T-helper 9 cell (primary cell): ENCODE measurements at places on chromosomes 6 and 20.

DNA sequence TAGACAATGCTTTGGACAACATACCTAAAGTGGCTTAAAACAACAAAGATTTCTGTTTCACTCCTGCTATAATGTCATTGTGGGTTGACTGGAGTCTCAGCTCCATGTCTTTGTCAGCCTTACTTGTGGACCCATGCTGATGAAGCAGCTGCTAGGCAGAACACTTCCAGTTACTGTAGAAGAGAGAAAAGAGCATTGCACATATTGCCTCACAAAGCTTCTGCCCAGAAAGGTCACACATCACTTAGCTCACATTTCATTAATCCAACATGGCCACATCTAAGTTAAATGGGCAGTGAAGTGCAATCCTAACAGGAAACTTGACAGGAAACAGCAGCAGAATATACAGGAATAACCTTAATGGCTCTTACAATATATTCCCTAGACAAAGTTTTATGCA is 480.5 kb upstream of the HTR1E start:
- DNase-seq, result no peak

GRCh38 chr6:30781743-30782424 is 37.5 kb upstream of the IER3 start:
- no peak for DNase-seq

DNA sequence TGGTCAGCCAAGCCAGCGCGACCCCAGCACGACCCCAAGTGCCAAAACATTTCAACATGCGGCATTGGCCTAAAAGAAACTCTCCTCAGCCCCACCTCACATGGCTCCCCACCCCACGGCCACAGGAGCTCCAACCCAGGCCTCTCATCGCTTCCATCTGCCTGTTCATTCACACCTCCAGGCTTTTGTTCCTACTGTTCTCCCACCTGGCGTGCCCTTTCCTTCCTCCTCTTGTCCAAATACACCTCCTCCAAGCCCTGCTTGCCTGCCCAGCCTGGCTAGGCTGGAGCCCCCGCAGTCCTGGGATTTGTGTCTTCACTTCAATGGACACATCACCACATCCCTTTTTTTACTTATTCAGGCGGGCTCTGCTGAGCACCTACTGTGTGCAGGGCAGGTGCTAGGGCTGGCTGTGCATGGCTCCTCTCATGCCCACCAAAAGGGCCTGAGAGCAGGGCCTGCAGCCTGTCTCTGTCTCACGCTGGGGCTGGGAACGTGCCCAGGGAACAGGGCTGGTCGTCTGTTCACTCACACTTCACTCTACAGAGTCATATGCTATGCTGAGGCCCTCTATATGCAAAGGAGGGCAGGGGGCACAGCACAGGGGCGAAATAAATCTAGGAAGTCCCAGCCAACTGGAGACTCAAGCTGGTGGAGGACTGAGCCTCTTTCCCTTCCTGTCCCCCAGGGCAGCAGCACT is 61.1 kb downstream of the GRM4 start:
- DNase-seq, result no peak

DNA sequence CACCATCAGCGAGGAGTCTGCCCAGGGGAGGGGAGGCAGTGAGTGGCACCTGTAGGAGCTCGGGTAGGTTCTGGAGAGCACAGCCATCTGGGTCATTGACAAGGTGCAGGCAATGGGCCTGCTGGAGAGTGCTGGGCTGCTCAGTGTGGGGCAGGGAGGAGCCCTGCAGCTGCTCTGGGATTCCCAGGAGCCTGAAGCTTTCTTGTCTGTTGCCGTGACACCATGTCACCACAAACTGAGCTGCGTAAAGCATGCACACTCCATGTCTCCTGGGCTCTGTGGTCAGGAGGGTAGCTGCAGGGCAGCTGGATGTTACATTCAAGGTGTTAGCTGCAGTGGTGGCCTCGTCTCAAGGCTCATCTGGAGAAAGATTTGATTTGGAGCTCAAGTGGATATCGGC is 4.5 kb upstream of the SLC22A1 start:
- no peak for DNase-seq

DNA sequence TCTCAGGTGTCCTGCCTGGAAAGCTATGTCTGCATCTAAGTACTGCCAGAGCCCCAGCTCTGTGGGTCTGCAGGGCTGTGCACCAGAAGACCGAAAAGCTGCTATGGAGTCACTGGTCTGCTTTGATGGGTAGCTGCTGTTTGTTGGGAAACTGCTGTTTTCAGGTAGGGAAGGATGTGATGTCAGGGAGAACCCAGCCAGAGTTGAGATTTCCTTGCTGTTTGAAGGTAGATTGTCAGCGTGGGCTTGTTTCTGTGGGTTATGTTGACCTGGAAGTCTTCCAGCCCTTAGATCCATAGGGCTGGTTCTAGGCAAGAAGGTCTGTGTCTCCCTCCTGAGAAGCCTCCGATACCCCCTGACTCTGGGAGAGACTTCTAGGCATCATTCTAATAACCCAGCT is 12.2 kb upstream of the SHLD1 start:
- DNase-seq, result no peak

GRCh38 chr6:15247500-15248450 is 1.9 kb downstream of the JARID2 start:
- peak; percentile 61 for DNase-seq

- DNase-seq, result peak; percentile 53
These were observed 32.8 kb downstream of the GFOD1 start for GRCh38 chr6:13454286-13455221.

DNA sequence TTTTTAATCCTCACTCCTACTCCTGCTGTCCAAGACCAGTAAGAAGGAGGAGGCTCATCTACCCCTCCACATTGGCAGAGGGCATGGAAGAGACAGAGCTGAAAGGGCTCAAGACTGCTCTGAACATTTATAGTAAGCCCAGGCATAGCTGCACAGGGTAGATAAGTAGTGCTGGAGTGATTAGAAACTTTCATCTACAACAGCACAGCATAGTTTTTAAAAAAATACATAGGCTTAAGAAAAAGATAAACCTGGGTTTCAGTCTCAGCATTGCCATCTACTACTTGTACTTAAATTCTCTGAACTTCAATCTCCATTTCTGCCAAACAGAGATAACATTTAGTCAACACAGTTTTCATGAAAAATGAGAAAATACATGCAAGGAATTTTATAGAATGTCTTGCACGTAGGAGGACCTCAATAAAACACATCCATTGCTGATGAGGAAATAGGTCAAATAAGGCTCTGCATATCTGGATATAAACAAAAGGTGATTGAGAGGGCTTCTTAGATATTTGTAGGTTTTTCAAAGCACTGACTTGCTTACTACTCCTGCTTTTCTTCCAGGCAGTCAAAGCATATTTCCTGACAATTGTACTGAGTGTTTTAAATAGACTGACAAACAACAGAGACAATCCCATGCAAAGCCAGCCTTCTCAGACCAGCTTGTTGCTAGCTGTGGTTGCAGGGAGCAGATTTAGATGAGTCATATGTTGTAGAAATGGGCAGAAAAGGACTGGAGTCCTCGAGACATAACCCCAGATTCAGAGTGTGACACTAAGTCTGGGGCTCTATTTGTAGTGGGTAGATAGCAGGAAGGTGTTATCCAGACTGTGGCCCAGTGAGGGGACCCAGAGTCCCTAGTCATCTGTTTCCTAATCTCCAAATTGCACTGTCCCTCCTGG is 107.4 kb upstream of the TAB2 start:
- no peak for DNase-seq

DNA sequence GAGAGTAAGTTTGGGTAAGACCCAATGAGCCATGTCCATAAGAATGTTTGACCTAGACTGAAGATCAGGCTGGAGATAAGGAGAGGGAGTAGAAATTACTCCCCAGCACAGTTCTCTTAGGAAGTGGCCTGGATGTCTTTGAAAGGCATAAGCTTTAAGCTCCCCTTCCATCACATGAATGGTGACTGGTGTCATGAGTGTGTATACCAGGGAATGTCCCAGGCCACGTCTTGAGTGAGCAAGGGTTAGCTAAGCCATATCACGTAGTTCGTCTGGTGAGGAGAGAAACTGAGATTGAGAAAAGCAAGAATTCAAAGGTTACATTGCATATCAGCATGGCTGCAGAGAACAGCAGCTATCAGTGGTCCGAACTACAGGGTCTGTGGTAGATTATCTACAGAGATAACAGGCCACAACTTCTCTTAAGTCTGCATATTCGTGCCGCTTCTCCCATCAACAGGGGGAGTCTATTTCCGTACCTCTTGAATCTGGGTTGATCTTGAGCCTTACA is 60.1 kb upstream of the BMP2 start:
- no peak for DNase-seq

DNA sequence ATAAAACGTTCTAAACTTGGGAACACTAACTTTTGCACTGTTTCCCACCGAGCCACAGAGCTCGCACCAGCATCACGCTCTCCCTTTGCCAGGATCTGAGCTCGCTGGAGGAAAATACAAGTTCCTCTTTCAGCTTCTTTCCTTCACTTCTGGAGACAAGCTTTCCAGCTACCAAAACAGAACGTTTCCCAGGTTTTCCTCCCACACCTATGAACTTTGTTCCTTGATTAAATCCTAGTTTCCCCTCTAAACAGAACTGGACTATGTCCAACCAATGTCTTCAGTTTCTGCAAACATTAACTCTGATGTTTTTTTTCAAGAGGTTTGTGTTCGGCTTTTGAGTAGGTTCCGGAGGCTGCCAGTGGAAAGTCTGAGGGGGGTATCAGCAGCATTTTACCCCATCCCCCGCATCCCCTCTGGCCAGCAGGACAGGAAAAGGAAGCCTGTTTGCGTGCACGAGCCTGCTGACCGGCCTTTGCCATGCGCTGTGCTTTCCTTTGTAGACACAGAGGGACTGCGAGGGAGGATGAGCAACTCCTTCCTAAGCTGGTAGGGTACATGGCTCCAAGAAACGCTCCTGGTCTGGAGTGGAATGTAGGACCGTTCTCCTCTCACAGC is 135.5 kb downstream of the LY86 start:
- no peak for DNase-seq

DNA sequence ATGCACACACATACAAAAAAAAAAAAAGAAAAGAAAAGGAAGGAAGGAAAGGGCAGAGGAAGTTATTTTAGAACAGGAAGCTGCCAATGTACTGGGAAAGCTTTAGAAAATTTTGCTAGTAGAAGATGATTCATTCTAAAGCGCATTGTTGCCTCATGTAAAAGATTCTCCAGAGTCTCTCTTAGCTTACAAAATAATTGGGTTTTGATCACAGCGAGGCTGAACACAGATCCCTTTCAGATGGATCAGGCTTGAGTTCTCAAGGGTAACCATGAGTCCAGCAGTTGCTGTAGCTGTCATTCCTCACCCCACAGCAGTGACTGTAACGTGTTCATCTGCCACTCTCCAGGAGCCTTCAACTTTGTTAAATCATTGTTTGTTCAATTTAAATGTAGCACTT is 81.9 kb downstream of the PHACTR2 start:
- DNase-seq, result no peak

GRCh38 chr6:13544454-13545186 is 29.8 kb upstream of the SIRT5 start:
- DNase-seq, result no peak

DNA sequence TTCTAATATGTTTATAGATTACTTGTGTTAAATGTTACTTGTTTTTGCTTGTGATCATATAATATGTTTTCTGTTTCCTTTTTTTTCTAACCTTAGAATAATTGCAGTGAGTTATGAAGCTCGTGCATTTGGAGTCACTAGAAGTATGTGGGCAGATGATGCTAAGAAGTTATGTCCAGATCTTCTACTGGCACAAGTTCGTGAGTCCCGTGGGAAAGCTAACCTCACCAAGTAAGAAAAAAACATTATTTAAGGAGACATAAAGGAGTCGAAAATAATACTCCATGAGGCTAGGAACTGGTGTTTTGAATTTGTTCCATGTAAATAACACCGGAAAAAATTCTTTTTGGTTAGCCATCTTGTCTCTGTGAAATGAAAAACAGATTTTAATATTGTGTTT is 6.9 kb downstream of the POLH start:
- no peak for DNase-seq

DNA sequence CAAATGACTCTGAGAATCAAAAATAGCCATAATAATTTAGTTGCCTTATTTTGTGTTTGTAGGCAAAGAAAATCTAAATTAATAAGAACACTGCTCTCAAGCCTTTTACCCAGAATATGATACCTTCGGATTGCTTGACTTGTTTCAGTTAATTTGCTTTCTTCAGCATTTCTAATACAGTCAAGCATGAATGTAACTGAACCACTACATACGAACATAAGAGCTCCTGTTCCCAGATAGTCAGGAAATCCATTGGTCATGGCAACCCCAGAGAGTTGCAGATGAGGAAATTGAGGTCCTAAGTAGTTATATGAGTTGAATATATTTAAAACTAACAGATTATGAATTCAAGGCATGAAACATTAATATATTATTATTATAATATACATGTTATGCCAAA is 2.9 kb downstream of the FRK start:
- DNase-seq, result no peak

DNA sequence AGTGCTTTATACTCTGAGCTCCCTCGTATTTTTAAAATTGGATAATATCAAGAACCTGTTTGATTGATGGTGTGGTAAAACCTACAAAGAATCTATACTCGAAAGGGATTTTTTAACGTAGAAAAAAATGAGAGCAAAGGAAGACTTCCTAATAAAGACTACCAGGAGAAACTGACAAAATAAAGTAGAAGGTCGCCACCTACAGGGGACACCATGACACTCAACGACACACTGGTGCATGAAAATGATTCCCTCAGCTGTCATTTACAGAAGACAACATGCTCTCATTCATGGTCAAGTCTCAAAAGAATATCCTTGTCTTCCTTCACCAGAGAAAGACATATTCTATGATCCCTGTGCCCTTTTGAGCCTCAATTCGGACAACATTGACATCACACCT is 10.1 kb upstream of the NHSL1 start:
- DNase-seq, result peak; percentile 26

DNA sequence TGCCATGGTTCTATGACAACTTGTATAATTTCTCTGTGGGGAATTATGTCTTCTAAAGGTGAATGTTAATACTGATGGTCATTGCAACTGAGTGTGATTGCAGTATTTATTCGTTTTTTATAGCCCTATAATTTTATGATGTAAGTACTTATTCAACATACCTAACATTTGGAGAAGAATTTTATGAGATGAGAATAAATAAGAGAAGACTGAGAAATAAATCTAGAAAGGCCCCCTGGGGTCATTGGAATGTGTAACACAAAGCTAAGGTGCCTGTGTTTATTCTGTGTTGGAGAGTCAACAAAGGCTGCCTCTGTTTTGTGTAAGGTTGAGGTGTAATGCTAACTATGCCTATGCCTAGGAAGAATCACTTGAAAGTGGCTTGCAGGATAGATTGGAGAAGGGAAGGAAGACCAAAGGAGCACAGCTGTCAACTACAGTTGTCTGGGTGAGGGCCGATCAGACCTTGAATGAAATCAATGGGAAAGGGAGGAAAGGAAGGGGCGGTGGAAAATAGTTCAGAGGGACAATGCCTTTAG is 1076.7 kb downstream of the KIF16B start:
- DNase-seq, result no peak

DNA sequence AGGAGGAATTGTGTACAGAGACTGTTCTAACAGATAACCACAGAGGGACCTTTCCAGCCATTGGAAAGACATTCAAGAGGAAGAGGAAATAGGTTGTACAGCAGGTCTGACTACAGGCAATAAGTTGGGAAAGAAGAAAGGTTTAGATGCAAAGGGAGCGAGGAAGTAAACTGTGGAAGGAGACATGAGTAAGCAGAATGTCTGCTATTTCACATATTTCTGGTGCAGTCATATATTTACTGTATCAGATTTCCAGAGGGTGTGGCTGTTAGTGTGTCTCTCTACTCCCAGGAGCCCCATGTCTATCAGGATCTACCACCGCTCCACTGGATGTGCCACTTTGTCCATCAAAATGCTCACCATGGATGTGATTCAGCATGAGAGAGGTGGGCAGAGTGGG is 25.9 kb downstream of the MRS2 start:
- no peak for DNase-seq
